ENCODE measurements at places on chromosomes 2 and 18.

DNA sequence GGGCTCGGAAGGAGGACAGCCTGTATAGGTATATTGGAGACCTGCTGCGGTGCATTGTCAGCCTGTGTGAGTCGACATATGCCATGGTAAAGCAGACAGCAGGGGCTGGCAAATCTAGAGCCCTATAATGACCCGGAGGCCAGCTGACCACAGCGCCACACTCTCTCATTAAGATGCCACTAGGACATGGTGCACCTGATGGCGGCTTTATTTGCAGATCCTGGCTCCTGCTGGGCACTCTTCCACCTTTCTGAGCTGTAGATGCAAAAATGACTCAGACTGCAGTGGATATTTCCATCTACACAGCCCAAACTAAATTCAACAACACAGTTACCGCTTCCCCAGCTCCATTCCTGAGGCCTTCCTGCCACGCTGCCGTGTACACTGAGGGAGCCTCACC lies 389.9 kb downstream of the TNS1 start:
- DNase-seq = no peak

GRCh38 chr2:37615804-37616676 lies 55.4 kb downstream of the CDC42EP3 start:
- DNase-seq = no peak

DNA sequence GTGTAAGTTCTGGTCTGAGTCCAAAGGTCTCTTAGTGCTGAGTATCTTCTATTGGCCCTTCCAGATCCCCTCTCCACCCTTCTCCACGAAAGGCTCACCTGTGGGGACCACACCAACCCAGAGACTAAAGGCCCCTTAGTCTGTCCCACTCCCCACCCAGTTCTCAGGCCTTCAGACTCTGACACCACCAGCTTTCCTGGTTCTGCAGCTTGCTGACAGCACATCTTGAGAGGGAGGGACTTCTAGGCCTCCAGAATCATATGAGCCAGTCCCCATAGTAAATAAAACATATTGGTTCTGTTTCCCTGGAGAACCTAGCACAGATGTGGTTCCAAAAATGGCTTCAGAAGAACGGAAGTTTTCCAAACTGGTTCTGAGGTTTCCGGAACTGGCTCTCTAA lies 38.5 kb upstream of the KLF11 start:
- no peak for DNase-seq

DNA sequence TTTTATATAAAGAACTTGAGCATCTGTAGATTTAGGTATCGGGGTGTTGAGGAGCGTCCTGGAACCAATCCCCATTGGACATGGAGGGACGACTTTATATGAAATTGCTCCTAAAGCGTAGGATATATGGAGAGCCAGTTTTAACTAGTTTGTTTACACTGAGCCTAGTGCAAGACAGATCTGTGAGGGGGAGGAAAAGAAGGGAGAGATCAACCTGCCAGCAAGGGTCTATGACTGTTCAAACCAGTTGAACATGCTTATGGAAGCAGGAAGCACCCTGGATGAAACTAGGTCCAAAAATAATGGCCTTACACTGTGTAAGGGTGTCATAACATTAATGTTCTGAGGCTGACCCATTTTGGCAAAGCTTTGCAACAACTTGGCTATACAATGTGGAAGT lies 34.0 kb upstream of the SLC40A1 start:
- no peak for DNase-seq

- no peak for DNase-seq
Observed at GRCh38 chr2:69026026-69026425, 13.0 kb downstream of the ANTXR1 start.

GRCh38 chr2:30106543-30106942 lies 40.3 kb upstream of the YPEL5 start:
- no peak for DNase-seq

- no peak for DNase-seq
Observed at GRCh38 chr18:9507565-9508088, 32.3 kb downstream of the RALBP1 start.

GRCh38 chr2:86794861-86795260 lies 4.1 kb upstream of the CD8A start:
- no peak for DNase-seq

GRCh38 chr2:122804494-122804893 lies 1049.0 kb downstream of the TSN start:
- DNase-seq = no peak

DNA sequence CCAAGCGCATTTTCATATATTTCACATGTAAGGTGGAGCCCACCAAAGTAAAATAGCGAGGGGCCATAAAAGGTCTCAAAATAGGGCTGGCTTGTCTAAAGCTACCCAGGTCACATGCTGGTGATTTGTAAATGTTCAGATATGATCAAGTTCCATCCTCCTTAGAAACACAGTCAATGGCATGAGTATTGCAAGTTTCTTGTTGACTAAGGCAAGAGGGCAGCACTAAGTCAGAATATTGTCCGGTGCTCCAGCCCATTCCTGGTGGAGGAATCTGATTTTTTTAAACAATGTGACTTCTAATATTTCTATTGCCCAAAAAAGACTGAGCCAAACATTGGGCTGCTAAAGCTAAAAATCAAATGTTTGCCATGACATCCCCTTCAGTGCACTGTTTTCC lies 85.1 kb downstream of the LAMA1 start:
- no peak for DNase-seq

- DNase-seq = no peak
Observed at GRCh38 chr2:223102040-223102400, 50.0 kb downstream of the KCNE4 start.

- no peak for DNase-seq
Observed at GRCh38 chr18:63970809-63971205, 926 bp downstream of the SERPINB8 start.

- DNase-seq = no peak
Observed at GRCh38 chr2:54386585-54386984, 69.5 kb upstream of the SPTBN1 start.

DNA sequence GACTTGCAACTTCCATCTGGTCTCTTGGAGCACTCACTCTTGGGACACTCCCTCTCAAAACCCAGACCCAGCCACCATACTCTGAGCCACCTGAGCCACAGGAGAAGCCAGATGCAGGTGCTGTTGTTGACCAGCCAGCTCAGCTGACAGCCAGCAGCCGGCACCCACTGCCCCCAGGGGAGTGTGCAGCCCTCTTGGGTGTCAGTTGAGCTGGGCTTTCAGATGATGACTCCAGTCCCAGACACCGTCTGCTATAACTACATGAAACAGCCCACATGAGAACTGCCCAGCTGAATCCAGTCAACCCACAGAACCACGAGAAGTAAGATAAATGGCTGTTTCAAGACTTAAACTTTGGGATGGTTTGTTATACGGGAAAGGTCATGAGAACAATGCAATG lies 10.7 kb upstream of the IGFBP2 start:
- no peak for DNase-seq

GRCh38 chr2:109032229-109032820 lies 43.3 kb upstream of the EDAR start:
- DNase-seq = no peak

- DNase-seq = no peak
Observed at GRCh38 chr2:230661072-230661957, 51.3 kb upstream of the CAB39 start.

GRCh38 chr2:33583194-33583938 lies 15.7 kb downstream of the FAM98A start:
- DNase-seq = no peak

DNA sequence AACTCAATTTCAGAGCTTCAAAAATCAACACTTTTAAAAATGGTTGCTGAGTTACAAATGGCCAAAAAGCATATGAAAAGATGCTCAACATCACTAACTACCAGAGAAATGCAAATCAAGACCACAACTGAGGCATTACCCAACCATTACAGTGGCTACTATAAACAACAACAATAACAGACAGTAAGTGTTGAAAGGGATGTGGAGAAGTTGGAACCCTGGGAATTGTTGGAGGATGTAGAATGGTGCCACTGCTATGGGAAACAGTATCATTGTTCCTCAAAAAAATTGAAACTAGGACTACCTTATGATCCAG lies 173.3 kb upstream of the SPRED2 start:
- no peak for DNase-seq

GRCh38 chr2:118846442-118846952 lies 951 bp downstream of the EN1 start:
- DNase-seq = no peak

GRCh38 chr2:49831698-49832367 lies 677.5 kb upstream of the FSHR start:
- no peak for DNase-seq

DNA sequence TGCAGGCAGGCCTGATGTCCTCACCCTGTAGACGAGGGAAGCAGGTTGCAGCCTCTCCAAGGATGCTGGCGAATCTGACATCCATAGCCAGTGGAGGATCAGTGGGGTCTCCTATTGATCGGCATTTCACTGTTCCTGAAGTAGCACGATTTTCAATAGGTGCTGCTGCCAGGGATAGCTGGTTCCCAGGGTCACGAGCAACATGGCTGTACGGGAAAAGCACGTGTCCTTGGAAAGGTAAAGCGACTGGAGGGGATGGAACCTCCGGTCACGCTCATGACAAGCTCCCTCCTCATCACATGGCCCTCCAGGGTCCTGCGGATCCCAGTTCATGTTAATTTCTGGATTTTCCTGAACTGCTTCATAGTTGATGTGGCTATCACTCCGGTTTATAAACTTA lies 373.7 kb upstream of the SMIM21 start:
- no peak for DNase-seq

- DNase-seq = no peak
Observed at GRCh38 chr18:79068341-79068936, 755 bp upstream of the ATP9B start.

GRCh38 chr2:83186105-83186760 lies 1272.8 kb downstream of the SUCLG1 start:
- DNase-seq = no peak

DNA sequence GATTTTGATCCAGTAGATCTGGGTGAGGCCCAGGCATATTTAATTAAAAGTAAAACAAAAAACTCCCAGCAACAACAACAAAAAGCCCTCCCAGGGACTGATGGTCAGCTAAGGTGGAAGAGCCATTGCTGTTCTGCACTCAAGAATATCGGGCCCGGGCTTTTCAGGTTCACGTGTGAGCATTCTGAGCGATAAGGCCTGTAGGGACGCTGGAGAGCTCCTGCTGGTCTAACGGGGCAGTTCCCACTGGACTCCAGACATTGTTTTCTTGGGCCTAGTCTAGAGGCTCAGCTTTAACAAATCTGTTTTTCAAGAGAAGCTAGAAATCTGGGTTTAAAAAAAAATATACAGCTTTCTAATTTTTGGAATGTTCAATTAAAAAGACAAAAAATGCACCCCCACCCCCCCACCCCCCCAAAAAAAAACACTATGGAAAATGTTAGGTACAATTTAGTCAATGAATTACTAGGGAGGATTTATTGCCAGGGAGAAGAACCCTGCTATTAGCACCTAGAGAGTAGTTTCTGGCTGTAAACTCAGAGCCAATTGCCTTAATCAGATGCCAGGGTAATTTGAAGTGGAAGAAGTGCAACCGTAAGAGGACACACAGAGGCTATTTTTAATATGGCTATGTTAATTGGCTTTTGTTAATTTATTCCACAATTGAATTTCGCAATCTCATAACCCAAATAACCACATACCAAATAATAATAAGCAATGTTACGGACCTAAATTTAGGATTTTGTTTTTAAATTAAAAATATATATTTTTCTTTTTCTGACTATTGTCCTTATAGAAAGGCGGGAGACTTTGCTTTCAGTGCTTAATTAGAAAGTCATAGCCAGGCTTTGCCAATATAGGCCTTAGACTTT lies 78.9 kb downstream of the MAP4K4 start:
- no peak for DNase-seq

GRCh38 chr2:142914507-142915313 lies 37.2 kb downstream of the KYNU start:
- no peak for DNase-seq

DNA sequence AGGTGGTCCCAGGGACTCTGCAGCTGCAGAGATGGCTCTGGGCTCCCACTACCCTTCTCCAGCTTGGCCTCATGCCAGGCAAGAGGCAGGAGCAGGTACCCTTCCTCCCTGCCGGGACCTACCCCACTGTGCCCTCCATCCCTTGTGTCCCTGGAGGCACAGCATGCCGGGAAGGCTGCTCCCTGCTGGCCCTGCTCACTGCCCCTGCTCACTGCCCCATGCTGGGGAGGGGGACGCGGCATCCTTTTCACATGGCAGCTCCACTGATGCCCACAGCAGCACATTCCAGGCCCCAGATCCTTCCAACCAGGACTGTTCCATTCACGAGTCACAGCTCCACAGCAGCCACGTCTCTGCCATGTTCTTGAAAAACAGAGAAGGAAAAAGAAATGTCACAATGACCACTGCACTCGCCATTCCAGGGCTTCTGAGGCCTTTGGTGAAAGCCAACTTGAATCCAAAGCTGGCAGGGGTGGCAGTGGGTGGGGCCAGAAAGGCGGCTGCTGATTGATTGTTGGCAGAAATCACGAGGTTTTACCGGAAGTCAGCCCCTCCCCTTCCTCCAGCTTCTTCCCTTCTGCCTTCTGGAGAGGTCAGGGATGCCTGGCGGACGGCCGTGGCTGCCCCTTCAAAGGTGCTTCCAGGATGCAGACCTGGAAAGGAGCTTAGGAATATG lies 268.0 kb downstream of the CYP26B1 start:
- DNase-seq = no peak

- DNase-seq = no peak
Observed at GRCh38 chr18:6256521-6256920, 158.2 kb downstream of the L3MBTL4 start.

- no peak for DNase-seq
Observed at GRCh38 chr2:172995323-172996244, 80.1 kb upstream of the MAP3K20 start.

DNA sequence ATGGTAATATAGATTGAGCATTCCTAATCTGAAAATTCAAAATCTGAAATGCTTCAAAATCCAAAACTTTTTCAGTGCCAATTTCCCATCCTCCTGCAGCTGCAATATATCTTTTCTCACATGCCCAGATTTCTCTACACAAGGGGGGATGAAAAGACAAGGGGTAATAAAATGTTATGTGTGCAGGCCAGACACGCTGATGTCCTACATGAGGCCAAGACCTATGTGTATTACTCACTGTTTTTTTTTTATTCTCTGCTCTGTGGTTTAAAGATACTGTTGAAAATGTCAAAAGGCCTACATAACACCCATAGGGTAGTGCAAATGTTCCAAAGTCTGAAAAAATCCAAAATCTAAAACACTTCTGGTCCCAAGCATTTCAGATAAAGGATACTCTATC lies 41.2 kb upstream of the CWC22 start:
- no peak for DNase-seq

GRCh38 chr2:70035344-70035844 lies 51.9 kb upstream of the PCBP1 start:
- no peak for DNase-seq

DNA sequence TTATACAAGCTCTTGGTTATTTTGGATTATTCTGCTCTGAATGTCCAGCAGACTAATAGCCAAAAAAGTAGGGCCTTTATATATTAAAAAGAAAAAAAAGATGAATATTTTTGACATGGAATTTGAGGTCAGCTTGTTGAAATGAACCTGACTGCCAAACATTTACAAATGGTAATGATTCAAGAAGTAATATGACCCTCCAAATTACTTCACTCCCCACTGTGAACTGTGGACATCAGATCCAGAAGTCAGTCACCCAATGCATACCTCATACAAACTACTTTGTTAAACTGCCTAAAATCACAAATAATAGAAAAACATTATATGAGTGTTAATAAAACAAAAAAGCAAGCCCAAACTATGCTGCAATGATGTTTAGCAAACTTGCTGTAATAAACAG lies 10.0 kb downstream of the EPG5 start:
- DNase-seq = no peak

All from stimulated activated CD8-positive, alpha-beta memory T cell treated with anti-CD3 and anti-CD28 coated beads, Interleukin-7, amount 100 ng/mL, for 1 hour (primary cell).